HS-5 (cell line): ENCODE measurements at places on chromosomes 7 and 10.

- no peak for DNase-seq
Measured at GRCh38 chr7:87113077-87113476, 39.2 kb upstream of the DMTF1 start.

- DNase-seq, result no peak
Measured at GRCh38 chr7:31423994-31424393, 83.5 kb upstream of the NEUROD6 start.

GRCh38 chr10:34814913-34815184 is 247 bp downstream of the PARD3 start:
- DNase-seq, result no peak

GRCh38 chr7:139127648-139128047 is 18.1 kb upstream of the ZC3HAV1 start:
- no peak for DNase-seq

DNA sequence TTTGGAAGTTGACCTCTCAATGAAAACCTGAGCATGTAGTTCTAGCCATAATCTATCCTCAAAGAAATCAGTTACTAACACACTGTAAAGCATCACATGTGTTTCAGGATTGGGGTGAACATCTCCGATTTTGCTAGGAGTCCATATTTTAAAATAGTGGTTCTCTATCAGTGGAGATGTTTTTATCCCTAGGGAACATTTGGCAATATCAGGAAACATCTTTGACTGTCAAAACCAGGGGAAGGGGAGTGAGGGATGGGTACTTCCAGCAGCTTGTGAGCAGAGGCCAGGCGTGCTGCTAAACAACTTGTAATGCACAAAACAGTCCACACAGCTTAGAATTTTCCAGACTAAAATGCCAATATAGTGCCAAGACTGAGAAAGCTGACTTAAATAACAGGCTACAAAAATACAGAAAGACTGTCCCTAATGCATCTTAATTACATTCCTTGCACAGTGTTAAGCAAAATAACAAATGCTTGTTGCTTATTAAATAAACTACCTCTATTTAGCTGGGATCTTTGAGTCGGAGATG is 120.9 kb downstream of the CRPPA start:
- no peak for DNase-seq

DNA sequence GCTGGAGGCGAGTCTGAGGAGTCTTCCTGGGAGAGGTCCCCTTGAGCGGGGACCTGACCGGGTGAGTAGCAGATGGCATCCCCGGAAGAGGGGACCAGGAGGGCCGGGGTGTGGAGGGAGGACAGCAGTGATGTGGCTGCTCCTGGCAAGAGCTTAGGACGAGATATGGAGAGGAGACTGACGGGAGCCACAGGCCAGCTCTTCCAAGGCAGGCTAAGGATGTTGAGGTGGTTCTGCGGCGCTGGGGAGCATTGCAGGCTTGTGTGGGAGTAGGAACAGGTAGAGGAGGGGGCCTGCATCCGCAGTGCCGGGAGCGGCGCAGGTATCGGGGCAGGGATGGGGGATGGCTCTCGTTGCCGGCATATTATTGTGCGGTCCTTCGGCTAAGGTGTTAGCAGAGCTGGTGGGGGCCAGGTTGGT is 76.7 kb upstream of the ANLN start:
- no peak for DNase-seq
